Umbilical cord (tissue), 2 donors: ENCODE measurements at places on chromosomes 13 and 19.

- no peak for DNase-seq
Measured at GRCh38 chr19:23769691-23770468, 11.2 kb upstream of the ZNF681 start.

- no peak for DNase-seq
Measured at GRCh38 chr13:35961002-35961401, 170.2 kb downstream of the DCLK1 start.

GRCh38 chr19:19537075-19538048 lies 703 bp upstream of the CILP2 start:
- no peak for DNase-seq

DNA sequence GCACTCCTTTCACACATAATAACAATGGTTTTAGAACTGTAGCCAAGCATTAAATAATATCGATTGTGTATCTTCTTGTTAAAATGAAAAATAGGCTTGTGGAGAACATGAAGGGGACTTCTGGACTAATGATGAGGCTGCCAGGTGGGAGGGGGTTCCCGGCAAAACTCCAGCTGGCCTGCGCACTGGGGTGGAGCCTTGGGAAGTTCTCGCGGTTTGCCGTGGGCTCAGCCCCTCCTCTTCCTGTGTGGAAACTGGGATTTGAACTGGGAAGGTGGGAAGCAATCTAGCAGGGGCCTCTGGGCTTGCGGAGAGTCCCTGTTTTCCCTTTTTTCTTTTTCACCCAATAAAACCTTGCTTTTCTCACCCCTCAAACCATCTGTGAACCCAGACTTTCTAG lies 113.7 kb upstream of the SLITRK1 start:
- DNase-seq = no peak

GRCh38 chr19:6610934-6611852 lies 20.2 kb upstream of the CD70 start:
- DNase-seq = peak; percentile 19

GRCh38 chr19:13892870-13893269 lies 13.0 kb downstream of the BRME1 start:
- DNase-seq = no peak

GRCh38 chr13:39336207-39336606 lies 266.8 kb downstream of the LHFPL6 start:
- DNase-seq = no peak

- DNase-seq = peak; percentile 59
Measured at GRCh38 chr19:45428384-45429231, 4.9 kb upstream of the ERCC1 start.

- no peak for DNase-seq
Measured at GRCh38 chr19:14370169-14370939, 10.9 kb upstream of the ADGRE5 start.

GRCh38 chr13:27472941-27473340 lies 22.6 kb upstream of the MTIF3 start:
- no peak for DNase-seq

DNA sequence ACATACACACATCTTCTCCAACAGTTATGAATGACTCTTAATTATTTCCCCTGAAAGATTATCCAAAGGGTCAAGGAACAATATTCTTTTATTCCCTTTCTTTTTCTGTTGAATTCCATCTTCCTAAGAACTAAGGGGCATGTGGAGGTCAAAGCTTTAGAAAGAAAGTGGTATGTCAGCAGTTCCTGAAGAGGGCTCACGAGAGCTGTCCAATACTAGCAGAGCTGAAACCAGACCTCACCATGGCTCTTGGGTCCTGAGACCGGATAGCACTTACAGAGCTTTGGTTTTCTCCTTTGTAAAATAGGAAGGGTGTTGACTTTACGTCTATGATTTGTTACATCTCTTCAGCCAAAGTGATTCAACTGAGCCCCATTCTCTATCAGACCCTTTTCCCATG lies 109.8 kb upstream of the FREM2 start:
- no peak for DNase-seq

GRCh38 chr13:48263196-48263595 lies 30.2 kb downstream of the ITM2B start:
- no peak for DNase-seq

GRCh38 chr13:76937281-76937820 lies 11.0 kb upstream of the ACOD1 start:
- DNase-seq = peak; percentile 74

DNA sequence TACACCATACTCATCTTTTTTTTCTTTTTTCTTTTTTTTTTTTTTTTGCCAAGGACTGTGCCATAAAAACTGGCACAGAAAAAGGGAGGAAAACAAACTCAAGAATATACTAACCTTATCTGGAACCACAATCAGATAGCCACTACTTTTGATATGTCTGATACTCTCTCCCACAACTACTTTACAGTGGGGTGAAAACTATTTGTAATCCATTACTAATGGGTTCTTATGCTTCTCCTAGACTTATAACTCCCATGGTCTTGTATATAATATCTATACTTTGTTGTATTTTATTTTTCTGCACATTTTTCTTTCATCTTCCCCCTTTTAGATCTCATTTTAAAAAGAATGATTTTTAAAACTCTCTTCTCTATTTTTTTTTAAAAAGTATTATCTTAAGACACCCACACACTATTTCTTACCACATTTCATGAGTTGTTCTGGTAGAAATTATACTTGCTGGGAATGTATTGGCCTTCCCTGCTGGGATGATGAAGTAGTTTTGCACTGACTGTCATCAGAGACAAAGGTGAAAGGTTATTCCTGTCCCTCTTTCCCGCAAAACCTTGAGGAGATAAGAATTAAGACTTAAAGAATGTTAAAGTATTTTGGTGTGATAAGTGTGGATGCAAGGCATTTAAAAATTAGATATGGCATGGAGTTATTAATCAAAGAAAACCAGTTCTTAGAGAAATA lies 146.7 kb upstream of the KLF12 start:
- DNase-seq = no peak

DNA sequence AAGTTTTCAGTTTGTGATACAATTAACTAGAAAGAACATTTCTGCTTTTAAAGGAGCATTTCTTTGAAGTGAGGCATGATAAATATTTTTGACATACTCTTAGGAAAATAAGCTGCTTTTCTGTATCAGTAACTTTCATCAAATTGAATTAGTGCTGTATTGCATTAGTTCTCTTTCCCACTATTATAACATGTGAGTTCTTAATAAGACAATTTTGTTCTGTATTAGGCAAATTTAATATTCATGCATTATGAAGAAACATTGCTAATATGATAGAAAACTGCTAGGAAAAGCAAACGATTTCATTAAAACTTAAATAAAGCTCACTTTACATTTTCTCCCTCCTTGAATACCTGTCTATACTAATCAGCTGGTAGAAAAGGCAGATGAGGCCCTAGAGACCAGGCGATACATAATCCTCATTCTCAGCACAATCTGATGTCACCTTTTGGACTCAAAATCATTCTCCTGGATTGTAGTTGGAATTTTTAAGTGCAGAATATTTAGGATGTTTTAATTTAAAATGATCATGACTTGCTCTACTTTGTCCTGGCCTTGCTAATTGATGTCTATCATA lies 1636.8 kb downstream of the PCDH9 start:
- peak; percentile 15 for DNase-seq

DNA sequence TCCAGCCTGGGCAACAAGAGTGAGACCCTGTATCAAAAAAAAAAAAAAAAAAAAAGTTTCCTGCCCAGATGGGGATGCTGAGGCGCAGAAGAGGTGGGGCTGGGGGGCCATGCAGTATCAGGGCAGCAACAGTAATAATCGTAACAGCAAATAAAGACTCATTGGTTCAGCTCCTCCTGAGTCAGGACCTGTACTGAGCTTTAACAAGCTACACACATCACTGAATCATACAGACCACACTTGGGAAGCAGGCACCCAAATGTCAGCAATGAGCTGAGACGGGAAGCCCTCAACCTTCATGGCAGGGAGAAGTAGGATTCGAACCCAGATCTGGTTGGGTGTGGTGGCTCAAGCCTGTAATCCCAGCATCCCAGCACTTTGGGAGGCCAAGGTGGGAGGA lies 10.6 kb upstream of the DPF1 start:
- DNase-seq = no peak

DNA sequence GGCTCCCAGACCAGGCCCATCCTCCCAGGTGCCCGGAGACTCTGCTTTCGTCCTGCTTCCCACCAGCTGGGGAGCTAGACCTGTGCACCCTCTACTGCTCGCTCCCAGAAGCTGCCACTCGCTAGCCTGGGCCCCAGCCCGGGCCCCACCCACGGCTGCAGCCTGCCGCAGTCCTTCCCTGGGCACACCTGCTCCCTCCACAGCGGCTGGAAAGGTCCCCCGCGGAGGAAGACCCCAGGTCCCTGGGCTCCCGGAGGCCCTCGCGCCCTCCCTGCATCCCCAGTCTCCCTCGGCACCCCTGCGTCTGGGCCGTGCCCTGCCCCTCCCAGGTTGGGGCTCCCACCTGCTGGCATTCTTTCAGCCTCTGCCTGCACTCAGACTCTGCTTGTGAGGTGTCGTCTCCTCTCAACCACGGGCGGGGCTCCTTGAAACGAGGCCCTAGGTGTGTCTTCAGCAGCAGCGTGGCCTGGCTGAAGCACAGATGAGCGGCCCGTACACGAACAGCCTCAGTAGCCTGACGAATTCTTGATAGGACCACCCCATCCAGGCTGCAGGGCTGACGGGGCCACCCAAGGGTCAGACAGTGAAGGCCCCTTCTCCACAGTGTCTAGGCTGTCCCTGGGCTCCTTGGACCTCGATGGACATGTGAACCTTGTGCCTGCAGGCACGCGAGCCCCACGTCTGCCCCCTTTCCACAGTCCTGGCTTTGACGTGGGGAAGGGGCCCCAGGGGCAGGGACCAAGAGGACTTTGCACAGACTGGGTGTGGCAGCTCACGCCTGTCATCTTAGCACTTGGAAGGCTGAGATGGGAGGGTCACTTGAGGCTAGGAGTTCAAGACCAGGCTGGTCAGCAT lies 27.9 kb downstream of the DOT1L start:
- no peak for DNase-seq

GRCh38 chr13:76293751-76294150 lies 592.5 kb downstream of the KCTD12 start:
- DNase-seq = no peak

DNA sequence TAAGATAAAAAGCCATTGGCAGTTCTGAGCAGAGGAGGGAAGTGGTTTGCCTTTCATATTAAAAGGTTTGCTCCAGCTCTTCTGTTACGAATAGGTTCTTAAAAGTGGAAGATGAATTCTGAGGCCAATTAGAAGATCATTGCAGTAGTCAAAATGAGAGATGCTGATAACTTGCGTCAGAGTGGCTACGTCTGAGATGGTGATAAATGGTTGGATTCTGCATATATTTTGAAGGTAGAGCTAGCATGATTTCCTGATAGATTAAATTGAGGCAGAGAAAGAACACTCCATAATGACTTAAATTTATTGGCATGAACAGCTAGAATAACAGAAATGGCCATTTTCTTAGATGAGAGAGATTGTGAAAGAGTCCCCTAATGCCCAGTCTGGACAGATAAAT lies 652.6 kb downstream of the DACH1 start:
- DNase-seq = no peak

DNA sequence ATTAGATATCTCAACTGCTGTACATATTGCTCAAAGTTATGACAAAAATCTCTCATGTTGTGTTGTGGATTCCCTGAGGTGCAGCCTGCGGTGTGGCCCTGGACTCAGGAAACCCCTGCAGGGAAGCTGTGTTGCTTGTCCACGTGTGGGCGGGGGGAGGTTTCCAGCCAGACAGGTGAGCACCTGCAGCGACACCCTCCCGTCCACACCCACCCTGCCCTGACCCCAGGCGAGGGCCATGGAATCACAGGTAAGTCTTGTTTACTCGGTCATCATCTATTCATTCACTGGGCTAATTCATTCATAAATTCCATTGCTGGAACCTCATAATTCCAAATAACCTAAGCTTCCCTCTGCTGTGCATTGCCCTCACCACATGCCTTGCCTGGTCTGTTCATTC lies 14.1 kb downstream of the PLPP2 start:
- no peak for DNase-seq

GRCh38 chr13:21465710-21466160 lies 6.6 kb upstream of the ZDHHC20 start:
- no peak for DNase-seq

DNA sequence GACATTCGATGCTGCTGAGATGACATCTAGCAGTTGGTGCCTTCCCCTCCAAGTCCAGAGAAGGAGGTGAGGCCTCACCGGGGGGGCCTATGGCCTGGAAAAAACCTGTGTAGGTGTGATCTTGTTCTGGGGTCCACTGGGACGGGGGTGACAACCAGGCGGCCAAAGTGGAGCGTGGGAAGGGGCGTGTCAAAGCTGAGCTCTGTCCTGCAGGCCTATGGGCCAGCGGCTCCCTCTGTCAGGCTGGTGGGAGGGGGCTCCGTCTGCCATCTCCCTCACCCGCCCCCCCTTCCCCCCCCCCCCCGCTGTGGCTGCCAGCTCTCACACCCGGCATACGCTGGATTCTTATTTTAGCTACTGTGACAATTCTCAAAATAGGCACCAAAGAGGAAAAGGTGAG lies 56.7 kb upstream of the UQCRFS1 start:
- no peak for DNase-seq

DNA sequence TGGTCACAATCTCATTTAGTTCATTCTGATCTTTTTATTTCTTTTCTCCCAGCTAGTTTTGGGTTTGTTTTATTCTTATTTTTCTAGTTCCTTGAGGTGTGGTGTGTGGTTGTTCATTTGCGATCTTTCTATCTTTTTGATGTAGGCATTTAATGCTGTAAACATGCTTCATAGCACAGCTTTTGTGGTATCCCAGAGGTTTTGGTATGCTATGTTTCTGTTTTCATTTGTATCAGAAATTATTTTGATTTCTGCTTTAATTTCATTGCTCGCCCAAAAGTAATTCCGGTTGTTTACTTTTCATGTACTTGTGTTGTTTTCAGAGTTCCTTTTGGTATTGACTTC lies 12.6 kb downstream of the DNAJC3 start:
- DNase-seq = no peak

DNA sequence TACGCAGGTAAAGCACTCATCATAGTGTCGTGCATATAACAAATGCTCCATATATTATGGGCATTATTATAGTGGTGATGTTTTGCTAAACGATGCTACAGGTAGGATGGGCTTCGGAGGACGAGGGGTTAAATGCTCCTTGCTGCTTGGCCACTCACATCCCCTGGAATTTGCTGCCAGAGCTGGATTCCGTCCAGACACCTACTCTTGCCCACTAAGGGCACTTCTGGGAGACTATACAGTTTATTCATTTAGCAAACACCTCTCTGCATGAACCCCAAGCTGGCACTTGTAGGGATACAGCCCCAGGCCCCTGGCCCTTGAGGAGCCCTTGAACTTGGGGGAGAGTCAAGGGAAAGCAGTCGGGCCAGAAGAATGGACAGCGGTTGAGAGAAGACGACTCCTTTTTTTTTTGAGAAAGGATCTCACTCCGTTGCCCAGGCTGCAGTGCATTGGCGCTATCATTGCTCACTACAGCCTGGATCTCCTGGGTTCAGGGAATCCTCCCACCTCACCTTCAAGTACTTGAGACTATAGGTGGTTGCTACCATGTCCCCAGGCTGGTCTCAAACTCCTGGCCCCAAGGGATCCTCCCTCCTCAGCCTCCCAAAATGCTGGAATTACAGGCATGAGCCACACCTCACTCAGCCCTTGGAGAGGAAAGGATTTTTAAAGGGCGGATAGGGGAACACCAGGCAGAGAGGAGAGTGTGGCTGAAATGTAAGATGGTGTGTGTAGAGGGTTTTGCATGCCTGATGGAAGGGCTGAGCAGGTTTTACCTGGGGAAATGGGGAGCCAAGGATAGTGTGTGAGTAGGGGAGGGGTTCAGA lies 1.1 kb upstream of the MRPL34 start:
- no peak for DNase-seq
